Hippocampal formation (tissue), 2 donors: ENCODE measurements at places on chromosomes 5 and 9.

DNA sequence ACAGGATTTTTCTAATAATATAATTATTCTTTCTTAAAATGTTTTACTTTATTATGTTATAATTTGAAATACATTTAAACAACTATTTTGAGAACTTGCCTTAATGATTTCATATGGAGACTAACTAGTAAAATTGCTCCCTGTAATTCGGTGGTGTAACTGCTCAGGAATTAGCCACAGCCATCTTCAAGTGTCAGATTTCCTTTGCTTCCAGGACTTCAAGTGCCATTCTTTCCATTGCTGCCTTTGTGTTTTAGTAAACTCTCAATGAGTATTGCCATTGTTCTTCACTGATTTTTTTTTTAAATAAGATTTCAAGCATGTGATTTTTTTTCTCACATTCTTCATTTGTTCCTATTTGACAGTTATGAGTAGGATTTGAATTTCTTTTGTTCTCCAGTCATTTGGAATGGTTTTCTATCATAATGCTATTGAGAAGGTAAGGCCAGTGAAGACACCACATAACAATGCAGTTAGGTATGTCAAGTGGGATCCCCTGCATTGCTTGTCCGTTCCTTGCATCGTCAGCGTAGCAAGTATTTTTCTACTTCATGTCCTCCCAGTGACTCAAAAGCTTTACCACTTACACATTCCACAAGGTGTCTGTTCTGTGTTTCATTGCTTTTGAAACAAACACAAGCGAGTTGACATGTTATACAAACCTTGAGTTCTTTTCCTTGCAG, 83.7 kb downstream of the LNPEP start:
- DNase-seq = no peak

DNA sequence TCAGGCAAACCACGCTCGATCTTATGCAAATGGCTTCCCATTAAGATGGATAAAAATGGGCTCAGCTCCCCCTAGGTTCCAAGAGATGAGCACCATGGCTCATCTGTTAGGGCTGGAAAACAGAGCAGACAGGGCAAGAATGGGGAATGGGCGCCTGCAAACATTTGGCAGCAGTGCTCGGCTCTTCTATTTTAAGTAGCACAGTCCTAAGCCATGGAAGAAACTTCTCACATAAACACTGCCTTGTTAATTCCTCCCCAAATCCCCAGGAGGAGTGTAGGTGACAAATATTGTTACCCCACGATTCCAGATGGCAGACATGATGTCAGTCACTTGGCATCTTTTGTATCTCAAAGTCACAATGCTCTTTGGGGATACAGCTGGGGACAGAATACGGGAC, 221.8 kb downstream of the ICE1 start:
- no peak for DNase-seq

DNA sequence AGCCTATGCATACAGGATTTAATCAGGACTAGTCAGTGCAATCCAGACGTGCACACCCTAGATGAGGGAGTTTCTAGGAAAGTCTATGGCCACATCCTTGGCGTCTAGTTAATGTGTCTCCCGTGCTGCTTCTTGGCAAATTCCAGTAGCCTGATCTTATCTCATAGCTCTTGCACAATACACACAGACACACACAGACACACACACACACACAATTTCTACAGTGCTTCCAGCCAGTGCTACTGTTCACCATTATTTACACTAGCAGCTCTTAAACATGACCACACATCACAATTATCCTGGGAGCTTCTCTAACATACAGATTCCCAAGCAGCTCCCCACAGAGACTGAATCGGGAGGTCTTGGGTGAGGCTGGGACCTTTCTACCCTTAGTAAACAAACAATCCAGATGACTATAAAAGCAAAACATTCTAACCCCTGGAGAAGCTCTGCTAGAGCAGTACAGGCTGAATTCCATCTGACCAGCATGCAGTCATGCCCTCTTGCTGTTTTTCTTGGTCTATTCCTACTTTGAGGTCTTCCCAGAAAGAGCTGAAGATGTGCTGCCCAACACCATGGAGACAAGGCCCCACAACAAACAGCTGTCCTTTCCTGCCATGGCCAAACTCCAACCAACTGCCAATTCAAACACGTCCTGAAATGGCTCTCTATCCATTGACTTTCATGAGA, 236.6 kb downstream of the DEPDC1B start:
- no peak for DNase-seq

DNA sequence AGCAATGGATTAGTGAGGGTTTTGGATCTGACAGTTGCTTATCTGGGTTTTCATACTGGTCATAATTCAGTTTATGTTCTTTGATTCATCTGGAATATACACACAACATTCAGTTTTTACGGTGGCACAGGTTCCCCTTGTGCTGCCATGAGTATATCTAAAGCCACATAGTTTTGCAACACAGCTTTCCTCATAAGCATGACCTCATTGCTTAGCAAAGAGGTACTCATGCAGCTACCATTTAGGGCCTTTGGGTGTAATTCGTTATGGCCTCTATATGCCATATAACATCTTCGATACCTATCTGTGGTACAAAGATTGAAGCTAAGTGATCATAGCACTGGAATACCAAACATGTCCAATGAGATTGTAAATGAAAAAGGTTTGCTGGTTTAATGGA, 2.9 kb upstream of the RBM22 start:
- DNase-seq = no peak

- DNase-seq = no peak
Observed at GRCh38 chr5:378976-379742, 57.6 kb downstream of the AHRR start.

GRCh38 chr9:70601000-70601951, 186.8 kb upstream of the KLF9 start:
- DNase-seq = peak; percentile 84

DNA sequence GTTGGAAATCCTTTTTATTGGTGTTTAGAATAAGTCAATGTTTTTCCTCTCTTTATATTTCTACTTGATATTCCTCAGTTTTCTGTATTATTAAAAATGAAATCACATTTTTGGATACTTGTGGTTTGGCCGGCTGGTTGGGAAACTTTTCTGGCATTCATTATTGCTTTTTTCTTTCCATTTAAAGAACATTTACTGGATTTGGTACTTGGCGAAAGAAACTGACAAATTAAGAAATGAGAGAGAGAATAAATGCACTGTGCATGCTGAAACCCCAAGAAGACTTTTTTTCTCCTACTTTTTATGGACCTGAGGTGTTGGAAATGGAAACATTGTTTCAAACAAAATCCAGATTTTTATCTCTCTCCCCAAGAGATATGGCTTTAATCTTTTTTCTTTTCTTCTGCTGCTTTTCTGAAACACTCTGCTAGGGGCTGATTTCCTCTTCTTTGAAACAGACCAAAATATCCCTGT, 128.4 kb downstream of the SNX18 start:
- DNase-seq = no peak

DNA sequence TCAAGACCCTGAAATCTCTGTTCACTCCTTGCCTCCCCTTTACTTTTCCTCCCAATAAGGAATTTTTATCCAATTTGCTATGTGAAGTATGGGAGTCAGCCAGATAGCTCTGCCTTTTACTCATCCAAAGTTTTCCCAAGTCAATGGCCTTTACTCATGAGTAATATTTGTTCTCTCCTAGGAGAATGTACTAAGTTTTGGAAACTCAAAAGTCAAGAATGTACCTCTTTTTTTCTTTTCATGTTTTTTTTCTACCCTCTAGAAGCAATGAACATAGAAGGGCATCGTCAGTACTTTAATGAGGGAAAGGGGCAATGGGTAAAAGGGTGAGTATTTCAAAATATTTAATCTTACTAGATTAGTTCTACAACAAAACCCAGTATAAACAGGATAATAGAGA, 140.2 kb upstream of the SGCD start:
- no peak for DNase-seq

DNA sequence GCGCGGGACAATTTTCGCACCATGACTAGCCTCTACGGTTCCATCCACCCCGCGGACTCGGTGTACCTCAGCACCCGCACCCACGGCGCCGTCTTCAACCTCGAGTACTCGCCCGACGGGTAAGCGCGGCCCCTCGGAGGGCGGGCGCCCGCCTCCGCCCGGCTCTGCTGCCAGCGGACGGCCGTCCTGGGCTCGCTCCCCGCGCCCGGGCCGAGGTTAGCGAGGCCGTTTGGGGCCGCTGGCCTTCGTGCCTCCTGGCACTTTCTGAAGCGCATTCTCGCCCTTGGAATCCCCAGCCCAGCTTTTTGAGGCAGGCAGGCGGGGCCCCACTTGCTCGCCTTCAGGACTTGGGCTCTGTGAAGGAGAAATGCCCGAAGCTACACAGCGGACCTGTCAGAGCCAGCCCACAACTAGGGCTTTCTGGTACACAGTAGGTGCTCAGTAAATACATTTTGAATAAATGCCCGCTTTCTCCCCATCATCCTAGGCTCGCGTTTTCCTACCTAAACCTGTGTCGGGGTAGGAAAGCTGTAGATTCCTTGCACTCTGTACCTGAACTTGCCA, 772 bp downstream of the DCAF10 start:
- DNase-seq = no peak

DNA sequence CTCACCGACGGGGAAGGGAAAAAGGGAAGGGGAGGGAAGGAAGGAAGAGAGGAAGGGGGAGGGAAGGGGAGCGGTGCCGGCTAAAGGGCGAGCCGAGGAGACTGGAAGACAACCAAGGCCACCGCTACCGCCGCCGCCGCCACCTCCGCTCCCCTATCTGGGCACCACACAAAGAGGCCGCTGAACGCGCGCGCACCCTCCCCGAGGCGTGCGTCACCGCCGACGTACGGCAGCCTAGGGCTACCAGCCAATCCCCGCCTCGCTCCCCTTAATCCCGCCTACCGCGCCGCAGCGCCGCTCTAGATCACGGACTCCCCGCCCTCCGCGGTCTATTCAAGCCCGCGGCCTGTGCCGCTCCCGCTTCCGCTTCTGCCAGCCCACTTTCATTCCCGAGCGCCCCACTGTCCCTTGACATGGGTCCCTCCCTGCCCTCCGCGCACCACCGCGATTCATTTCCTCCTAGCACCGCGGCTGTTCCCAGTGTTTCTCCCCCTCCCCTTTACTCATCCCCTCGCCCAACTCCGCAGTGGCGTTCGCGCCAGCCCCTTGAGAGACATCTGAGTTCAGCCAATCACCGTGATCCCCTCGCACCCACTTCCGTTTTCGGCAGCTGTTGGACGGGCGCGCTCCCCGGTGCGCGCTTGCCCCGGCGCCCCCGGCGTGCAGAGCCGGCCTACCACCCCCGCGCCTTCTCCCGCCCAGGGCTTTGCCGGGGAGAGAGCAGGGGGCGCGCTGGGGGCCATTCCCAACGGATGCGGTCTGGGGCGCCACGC, at the start of gene HNRNPA0:
HNRNPA0 (minus strand) TSS at position 176 of the 773 bp plus-strand sequence. CDS start 297 bp downstream, outside the sequence.
- peak; percentile 96 for DNase-seq

DNA sequence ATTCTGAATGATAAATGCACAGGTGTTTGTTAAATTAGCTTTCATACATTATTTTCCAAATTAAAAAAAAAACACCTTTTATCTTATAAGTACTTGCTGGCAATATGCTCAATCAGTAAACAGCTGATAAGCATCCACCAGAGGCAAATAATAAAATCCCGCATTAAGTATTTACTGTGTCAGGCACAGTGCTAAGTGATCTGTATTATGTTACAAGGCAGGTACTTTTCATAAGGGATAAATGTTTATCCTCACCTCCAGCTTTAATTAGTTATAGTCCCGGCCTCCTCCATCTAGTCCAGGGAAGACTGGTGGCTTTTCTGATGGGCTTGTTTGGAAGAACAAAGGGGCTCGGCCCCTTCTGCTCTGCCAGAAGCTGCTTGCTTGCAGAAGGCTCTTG, 40.1 kb downstream of the PFDN1 start:
- DNase-seq = no peak

DNA sequence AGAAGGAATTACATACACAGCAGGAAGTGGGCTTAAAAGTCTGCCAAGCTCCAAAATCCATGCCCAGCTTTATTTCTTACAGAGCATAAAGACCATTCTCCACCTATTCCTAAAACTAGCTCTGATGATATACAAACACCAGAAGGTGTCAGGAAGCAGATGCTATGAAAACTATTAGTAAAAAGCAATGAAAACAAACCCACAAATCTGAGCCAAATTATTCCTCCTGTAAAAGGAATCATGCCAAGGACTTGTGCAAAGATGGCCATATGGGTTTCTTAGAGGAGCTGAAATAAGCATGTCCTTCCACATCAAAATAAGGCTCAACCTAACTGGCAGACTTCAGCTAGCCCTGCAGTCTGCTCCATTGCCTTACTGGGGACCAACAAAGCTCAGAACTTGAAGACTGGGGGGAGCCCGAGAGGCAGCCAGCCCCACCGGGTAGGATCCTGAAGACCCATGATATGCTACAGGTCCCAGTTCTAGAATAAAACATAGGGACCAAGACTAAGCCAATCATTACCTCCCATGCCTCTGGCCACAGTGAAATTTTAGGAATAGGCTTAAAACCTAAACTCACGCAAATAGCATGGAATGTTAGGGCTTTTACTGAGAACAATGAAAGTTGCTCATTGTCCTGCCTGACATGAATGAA, 42.8 kb upstream of the GABRP start:
- DNase-seq = no peak

GRCh38 chr5:163564321-163564938, 59.0 kb downstream of the MAT2B start:
- peak; percentile 83 for DNase-seq

- DNase-seq = no peak
Observed at GRCh38 chr5:33343676-33344327, 97.0 kb upstream of the TARS1 start.

GRCh38 chr9:115006660-115007059, 76.3 kb upstream of the TNFSF8 start:
- no peak for DNase-seq

DNA sequence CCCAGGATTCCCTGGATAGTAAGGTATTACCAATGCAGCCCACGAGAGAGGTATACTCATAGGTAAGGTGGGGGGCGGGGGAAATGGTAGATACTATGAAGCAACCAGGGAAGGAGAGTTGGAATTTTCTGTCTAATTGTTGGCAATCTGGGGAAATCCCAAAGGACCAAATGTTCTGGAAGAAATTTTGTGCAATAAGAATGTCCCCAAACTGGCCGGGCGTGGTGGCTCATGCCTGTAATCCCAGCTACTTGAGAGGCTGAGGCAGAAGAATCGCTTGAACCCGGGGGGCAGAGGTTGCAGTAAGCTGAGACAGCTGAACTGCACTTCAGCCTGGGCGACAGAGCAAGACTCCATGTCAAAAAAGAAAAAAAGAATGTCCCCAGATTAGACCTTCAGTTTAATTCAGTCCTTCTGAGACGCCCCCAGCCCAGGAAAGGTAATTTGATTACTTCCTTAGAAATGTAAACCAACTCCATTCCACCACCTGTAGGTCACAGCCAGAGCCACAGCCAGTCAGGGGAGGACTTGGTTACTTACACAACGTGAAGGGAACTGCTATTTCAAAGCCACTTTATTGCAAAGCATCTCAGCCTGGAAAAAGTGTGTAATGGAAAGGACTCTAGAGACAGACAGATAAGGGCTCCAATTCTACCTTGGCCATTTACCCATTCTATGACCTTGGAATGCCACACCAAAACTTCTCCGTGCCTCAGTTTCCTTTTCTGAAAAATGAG, 50.0 kb upstream of the KLF4 start:
- no peak for DNase-seq

DNA sequence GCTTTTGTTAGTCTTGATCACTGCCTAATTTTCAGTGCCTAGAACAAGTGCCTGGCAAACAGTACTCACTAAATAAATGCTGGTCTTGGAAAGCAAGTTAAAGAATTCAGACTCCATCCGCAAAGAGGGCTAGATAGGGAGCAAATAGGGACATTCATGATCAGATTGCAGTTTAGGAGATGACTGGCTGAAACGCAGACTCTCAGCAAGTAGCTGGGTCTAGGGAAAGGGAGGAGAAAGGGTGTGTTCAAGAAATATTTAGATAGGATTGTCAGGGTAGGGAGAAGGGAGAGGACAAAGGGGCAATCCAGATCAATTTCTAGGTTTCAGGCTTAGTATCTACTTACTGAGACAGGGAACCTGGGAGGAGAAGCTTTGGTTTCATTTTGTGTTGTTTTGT, 108.4 kb downstream of the ESM1 start:
- DNase-seq = no peak
